ENCODE measurements at places on chromosomes 13 and 19. TPM values are rescaled to one million over a fixed set of nuclear protein-coding genes. Genes with fewer than 3 reads are reported as not detected.

DNA sequence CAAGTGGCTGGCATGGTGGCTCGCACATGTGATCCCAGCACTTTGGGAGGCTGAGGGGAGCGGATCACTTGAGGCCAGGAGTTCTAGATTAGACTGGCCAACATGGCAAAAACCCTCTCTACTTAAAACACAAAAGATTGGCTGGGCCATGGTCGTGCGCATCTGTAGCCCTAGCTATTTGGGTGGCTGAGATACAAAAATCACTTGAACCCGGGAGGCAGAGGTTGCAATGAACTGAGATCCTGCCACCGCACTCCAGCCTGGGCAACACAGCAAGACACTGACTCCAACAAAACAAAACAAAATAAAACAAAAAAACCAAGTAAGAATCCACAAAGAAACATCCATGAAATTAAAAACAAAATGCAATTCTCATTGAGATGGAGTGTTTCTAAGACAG, 630.6 kb downstream of the UQCRFS1 start:
- no peak for DNase-seq

DNA sequence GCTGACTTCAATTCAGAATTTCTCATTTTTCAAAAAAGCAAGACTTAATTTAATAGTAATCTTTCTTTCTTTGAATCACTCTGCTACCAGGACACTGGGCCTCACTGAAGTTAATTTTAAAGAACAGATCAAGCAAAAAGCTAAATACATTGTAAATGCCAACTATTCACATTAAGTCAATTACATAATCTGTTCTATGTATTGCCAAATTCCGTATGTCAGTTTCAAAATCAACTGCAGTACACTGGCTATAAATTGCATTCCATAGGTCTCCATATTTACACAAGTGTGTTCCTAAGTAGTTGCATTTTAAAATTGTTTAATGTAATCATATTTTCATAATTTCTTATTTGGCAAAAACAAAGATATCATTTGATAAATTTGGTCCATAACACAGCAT, 10.1 kb downstream of the FOXO1 start:
- DNase-seq = no peak

DNA sequence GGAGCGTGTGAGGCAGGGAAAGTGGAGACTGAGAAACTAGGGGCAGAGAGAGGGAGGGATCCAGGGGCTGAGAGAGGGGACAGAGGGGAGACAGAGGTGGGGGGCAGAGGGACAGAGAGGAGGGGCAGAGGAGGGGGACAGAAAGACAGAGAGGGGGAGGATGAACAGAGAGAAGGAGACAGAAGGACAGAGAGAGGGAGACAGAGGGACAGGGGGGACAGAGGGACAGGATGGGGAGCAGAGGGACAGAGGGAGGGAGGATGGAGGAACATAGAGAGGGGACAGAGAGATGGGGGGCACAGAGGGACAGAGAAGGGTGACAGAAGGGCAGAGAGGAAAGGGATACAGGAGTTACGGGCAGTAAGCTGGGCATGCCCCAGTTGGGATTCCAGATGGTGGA, 14.7 kb upstream of the NANOS2 start:
- no peak for DNase-seq

DNA sequence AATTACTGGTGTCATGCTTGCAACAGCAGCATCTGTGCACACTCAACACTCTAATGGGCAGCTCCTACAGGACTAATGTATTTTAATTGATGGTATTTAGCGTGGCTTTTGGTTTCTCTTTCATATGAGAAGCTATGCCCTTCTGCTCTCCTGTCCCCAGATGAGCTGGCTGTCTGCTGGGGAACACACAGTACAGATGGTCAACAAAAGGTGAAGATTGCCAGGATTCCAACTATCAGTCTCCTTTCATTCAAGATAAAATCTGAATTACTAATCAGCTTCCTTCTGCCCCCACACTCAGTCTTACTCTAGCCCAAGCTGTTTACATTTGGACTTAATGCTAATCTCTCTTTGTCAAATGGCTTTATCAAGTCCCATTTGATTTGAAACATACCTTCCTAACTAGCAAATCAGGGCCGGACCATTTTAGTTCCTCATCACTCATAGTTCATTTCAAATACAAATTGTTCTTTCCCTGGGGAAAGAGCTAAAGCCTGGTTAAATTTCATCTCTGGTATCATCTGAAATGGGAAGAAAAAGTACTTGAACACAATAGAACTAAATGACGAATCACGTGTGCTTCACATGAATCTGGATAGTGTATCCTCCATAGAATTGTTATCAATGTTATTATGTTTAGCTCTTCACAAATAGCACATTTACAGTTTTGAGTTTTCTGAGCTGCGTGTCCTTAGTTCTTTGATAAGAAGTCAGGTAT, 988.0 kb downstream of the PCDH17 start:
- DNase-seq = no peak

GRCh38 chr19:32688311-32688710, 3.3 kb upstream of the NUDT19 start:
- DNase-seq = no peak

The OR7A10 gene
- total RNA-seq = not detected

- no peak for DNase-seq
These were observed 36.5 kb downstream of the KL start for GRCh38 chr13:33052506-33053280.

DNA sequence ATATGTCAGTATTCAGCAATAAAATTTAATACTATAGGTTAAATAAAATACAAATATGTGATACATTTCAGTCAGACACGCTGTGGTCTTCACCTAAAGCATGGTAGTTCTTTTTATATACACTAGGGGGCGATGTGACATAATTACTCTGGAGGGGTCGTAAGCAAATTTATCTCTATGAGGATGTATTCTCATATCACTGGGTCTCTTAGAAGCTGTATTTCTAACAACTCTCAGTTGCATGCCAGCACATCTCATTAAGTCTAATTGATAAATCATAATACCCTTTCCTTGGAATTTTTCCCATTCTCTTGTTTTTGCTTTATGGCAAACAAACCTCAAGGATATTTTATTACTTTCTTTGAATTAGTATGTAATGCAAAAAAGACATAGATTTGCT, 3.9 kb upstream of the PCDH17 start:
- DNase-seq = no peak

DNA sequence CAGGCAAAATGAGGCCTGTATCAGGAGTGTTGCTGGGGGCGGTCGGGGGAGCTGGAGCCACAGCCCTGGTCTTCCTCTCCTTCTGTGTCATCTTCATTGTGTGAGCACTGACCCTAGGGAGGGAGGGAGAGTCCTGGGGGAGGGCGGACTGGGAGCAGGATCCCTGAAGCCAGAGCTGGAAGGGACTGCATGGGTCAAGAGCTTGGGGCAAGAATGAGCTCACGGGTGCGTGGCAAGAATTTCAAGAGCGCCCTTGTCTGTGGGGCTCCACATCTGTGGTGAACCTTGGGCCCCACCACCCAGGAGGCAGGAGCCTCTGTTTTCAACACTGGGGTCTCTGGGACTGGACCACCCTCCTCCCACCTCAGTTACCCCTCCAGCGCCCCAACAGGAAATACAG, 4.7 kb downstream of the SIGLEC7 start:
- no peak for DNase-seq

DNA sequence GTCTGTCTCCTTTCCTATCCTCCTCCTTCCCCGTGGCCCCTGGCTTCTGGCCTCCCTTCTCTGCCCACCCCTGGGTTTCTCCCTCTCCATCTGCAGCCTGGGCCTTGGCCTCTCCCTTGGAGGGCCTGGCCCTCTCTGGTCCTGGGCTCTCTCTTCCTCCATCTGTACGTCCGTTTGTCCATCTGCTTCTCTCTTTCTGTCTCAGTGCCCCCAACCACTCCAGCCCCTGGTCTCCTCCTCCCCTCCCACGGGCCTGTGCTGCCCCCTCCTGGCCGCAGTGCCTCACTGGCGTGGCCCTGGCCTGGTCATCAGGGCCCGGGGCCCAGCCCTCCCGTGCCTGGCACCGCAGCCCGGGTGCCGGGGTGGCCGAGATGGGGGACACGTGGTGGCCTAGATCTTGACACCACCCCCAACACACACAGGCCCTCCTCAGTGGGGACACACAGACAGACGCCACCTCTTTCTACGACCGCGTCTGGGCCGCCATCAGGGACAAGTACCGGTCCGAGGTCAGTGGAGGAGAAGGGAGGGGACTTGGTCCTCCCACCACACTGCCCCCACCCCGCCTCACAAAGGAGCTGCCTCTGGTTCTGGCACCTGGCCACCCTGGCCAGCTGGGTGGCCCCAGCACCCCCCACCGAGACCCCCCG, 11.3 kb downstream of the PRKCSH start:
- DNase-seq = no peak

DNA sequence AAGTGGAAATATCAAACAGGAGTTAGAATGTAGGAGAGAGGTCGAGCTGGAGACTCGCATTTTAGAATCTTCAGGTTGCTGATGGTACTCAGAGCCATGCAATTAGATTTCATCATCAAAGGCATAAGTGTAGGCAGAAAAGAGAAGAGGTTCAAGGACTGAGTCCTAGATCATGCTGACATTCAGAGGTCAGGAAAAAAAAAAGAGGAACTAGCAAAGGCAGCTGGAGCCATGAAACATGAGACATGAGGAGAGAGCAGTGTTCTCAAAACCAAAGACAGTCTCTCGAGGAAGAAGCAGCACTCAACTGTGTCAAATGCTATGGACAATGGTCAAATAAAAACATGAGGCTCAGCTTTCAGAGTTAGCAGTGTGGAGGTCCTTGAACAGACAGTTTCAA, 12.4 kb upstream of the TPP2 start:
- DNase-seq = no peak

The ZNF491 gene
- total RNA-seq = 3.3 TPM

DNA sequence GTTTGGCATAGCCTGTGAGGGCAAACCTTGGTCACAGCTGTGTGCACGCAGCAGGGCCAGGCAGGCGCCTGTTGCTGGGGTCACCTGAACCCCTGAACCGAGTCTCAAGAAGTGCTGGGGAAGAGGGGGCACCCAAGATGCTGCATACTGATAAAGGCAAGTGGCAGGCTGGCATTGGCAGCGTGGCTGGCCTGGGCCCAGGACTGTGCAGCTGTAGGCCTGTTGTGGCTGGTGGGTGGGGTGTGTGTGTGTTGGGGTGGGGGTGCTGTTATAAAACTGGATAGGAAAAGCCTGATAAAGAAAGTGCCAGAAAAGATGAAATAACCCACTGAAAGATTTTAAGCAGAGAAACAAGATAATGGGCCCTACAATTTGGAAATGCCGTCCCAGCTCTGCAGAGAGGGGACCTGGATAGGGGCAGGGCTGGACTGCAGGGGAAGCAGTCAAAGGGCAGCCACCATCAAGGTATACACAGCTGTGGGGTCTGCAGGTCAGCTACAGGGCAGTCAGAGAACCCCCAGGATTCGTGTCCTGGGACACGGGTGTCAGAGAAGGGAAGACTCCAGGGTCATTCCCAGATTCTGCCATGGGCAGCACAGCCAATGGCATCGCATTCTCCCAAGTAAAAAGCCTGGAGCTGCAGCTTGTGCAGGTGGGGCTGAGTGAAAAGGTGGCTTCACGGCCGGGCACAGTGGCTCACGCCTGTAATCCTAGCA, 33.2 kb downstream of the CILP2 start:
- DNase-seq = no peak

GRCh38 chr19:23060016-23060415, 56.8 kb upstream of the ZNF730 start:
- DNase-seq = no peak

- DNase-seq = no peak
These were observed 7.7 kb downstream of the HOOK2 start for GRCh38 chr19:12767666-12768065.
